Activated CD4-positive, alpha-beta T cell treated with anti-CD3 and anti-CD28 coated beads, Interleukin-2, amount 50 U/mL, for 48 hours (primary cell): ENCODE measurements at places on chromosomes 5 and 9.
A peak's percentile ranks its signal among the peaks of the same experiment; 100 is the strongest.

DNA sequence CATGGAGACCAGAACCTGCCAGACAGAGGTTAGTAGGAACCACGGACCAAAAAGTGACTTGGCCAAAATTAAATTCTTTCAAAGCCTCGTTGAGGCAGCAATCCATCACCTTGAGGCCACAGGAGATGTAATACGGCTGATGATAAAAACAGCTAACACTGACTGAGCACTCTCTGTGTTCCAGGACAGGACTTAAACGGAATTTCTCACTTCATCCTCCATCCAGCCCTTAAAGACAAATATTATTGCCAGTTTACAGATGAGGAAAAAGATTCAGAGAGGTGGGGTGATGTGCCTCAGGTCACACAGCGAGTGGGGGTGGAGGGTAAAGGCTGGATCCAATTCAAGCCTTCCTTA, 25.1 kb downstream of the STK10 start:
- DNase-seq: no peak

- DNase-seq: no peak
Observed at GRCh38 chr5:38719916-38720315, 125.9 kb upstream of the OSMR start.

GRCh38 chr9:126417043-126417442, 90.4 kb downstream of the MVB12B start:
- DNase-seq: no peak

GRCh38 chr5:9559965-9560364, 14.1 kb upstream of the SEMA5A start:
- DNase-seq: no peak

DNA sequence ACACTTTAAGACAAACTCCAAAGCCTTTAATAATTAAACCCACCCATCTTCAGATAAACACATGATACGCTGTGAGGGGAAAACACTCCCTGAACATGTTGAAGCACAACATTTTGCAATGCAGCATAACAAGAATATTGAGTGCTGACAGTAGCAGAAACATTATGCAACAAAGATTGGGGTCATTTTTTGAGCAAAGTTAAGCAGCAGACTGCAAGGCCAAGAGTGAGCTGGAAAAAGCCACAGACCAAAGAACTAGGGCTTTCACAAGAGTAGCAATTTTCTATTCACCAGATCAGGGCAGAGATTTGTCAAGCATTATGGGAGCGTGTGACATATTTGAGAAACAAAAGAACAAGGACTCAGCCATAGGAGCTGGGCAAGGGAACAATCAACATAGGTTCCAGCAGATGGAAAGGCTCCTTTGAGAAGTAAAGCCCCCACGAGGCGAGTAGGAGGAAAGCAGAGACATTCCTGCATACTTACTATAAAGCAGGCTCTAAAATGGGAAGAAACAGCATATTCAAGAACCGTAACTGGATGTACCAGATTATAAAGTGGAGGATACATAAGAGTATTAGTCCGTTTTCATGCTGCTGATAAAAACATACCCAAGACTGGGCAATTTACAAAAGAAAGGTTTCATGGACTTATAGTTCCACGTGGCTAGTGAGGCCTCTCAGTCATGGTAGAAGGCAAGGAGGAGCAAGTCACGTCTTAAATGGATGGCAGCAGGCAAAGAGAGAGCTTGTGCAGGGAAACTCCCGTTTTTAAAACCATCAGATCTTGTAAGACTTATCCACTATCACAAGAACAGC, 4.8 kb upstream of the TTC23L start:
- DNase-seq: no peak

GRCh38 chr9:136282272-136282861, 21.5 kb downstream of the CCDC187 start:
- DNase-seq: no peak

GRCh38 chr5:1666812-1667588, 132.6 kb downstream of the MRPL36 start:
- peak; percentile 64 for DNase-seq

GRCh38 chr5:142012186-142012785, 541 bp downstream of the GNPDA1 start:
- DNase-seq: peak; percentile 82

DNA sequence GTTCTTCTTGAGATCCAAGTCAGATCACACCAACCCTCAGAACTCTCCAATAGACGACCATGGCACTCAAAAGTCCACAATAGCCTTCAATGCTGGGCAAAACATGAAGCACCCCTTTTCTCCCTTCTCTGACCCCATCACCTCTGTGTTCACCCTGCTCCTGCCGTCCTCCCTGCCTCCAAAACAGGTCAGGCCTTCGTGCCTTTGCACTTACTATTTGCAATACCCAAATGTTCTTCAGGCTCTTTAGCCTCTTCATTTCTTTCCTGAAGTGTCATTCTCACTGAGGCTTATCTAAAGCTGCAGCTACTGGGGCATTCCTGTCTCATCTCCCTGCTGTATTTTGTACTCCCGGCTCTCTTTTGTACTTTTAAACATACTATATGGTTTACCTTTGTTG, 2.0 kb upstream of the ROPN1L start:
- DNase-seq: no peak

GRCh38 chr5:56326116-56326515, 93.0 kb upstream of the ANKRD55 start:
- DNase-seq: no peak

DNA sequence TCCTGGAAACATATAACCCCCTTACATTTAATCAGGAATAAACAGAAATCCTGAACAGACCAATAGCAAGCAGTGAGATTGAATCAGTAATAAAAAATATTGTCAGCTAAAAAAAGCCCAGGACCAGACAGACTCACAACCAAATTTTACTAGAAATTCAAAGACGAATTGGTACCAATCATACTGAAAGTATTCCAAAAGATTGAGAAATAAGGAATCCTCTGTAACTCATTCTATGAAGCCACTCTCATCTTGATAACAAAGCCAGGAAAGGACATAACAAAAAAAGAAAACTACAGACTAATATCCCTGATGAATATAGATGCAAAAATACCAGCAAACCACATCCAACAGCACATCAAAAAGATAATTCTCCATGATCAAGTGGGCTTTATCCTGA, 714.0 kb downstream of the SEMA5A start:
- DNase-seq: no peak

DNA sequence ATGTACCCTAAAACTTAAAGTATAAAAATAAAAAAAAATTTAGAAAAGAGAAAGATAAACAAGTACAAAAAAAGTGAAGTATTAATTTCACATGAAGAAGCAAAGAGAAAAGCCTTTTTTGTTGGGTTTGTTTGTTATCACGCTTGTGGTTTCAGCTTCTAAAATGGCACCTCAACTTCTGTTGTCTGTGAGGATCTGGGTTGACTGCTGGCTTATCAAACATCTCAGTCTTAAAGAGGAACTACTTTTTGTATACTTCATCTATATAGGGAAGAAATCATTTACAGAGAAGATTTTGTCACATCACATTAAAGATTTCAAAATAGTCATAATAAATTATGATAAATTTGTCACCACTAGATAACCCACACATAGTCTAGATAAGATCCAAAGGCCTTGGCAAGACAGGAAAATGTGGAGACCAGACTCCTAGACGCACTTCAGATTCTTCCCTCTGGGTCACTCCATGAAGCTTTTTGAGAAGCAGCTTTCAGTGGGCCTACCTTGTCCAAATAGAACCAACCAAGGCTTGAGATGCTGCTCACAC, 8.8 kb upstream of the ADGRV1 start:
- DNase-seq: no peak

- DNase-seq: no peak
Observed at GRCh38 chr9:113524468-113524867, 60.9 kb downstream of the RGS3 start.

DNA sequence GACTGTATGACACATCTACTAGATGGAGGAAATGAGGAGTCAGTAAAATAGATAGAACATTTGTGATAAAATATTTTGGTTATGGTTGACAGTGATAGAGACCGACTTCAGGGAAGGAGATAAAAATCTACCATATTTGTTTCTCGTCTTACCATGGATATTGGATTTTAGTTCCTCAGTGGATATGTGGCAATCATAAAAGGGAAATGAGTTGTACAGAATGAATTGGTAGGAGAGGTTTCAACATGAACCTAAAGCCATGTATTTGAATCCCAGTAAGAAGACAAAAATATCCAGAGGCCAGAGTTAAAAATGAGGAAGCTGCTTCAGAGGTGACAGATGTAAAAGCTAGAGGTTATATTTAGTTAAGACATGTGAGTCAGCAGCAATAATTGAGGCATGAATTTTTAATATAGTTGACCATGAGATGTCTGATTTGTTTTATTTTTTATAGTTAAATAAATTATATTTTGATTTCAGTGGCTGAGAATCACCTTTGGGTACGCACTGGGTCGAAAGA, 480.4 kb upstream of the TUSC1 start:
- DNase-seq: no peak

DNA sequence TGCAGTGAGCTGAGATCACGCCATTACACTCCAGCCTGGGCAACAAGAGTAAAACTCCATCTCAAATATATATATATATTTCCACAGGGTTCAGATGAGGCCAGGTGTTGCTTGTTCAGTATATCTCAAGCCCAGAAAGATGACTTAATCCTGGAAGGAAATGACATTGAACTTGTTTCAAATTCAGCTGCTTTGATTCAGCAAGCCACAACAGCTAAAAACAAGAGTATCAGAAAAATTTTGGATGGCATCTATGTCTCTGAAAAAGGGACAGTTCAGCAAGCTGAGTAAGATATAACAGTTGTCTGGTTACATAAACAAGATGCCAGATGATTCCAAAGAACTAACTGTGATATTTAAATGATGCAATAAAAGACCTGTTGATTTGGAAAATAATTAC, 352.0 kb downstream of the KCTD16 start:
- DNase-seq: no peak

GRCh38 chr5:79612667-79613198, 492 bp downstream of the TENT2 start:
- no peak for DNase-seq

- no peak for DNase-seq
Observed at GRCh38 chr9:135552021-135552697, 6.2 kb downstream of the OBP2A start.

DNA sequence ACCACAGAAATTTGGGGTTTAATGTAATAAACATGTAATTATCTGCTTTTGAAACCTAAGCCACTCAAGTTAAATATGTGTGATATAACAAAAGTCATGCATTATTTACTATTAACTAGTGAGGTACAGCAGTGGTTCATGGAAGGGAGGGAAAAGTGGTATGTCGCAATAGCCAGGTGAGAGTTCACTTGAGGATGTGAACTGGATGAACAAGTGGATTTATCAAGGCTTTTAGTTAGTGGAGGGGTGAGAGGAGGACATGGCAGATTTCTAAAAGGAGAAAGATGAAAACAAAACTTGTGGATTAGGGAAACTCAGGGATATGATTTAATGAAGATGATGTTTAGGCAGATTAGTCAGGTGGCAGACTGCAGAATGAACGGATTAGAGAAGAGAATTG, 141.3 kb upstream of the NFIB start:
- no peak for DNase-seq

DNA sequence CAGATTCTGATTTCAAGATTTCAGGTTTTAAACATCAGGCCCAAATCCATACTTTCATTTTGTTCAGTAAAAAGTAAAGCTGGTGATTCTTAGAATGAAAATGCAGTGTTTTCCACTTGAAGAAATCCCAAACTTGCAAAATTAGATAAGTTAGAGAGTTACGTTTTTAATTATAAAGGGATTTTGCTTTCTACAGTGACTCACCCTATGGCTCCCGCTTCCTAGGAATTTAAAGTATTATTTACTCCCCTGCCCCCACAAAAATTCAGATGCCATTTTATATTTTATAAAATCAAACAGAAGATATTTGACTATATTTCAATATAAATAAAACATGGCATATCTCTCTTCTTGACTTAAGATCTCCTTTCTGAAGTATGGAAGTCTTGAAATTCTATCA, 402.9 kb downstream of the ZSWIM6 start:
- no peak for DNase-seq

DNA sequence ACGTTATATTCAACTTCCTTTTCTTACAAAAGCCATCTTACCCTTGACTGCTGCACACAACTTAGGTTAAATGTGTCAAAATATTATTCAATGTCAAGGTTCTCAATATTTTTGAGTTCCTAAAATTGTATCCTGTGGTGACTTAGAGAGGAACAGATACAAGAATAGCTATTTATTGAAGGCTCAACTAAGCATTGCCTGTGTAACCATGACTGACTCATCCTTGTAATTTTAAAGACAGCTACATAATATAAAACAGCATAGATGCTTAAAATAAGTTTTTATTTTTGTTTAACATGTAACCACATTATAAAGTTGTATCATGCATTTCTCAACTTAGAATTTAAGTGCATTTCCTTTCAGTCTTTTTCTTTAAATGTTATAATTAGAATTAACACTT, 312.9 kb upstream of the RGMB start:
- DNase-seq: no peak

DNA sequence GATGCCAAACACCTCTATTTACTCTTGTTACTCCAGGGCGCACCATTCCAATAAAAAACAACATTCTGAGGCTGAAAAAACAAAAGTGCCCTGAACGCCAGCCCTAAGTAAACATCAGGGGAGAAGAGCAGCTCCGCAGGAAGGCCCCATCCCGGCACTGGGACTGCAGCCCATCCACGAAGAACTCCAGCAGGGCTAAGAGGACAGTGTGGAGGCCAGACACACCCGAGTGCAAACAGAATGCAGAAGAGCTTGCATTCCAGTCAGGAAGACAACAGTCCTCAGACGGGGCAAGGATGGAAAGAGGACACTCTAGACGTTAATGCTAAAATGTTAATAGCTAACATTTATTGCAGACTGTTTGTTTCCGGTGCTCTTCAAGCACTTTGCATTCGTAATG, 33.0 kb downstream of the FAM240B start:
- DNase-seq: no peak
